ENCODE measurements at places on chromosomes 5 and 9.

DNA sequence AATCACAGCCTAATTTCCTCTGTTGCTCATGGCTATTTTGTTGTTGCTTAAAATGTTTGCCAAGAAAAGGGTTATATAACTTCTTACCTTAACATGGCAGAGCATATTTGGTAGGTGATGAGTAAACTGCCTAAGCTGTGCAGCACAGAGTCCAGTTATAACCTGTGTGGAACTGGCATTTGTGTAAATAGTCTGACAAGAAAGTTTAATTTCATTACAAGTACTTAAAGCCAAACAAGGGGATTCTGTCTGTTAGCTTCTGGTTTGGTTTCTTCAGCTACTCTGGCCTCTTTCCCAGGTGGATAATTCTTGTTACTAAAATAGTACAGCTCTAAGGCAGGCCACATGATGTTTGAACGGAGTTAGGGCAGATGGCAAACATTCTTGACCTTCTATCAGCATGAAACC lies 72.2 kb downstream of the PTCD2 start:
- DNase-seq, result no peak

DNA sequence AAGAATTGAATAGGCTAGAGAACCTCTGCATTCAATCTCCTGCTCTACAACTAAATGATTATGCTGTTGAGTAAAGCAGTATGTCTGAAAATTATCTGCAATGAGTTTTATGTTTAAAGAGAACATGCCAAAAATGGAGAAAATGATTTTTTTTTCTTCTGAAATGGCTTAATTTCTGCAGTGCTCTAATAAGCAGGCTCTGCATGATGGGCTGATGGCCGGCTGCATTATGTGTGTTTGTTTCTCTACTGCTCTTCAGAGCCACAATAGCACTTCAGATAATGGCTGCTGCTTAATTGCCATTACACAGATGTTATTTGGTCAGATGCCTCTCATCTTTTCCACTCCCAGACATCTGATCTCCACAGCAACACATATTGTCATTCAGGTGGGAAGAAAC lies 286.4 kb upstream of the DMAC1 start:
- no peak for DNase-seq

GRCh38 chr5:160333721-160334120 lies 21.4 kb upstream of the CCNJL start:
- DNase-seq, result no peak

GRCh38 chr9:137168573-137168903 lies 1.3 kb downstream of the LRRC26 start:
- no peak for DNase-seq

GRCh38 chr5:120509053-120509452 lies 45.0 kb downstream of the PRR16 start:
- no peak for DNase-seq

DNA sequence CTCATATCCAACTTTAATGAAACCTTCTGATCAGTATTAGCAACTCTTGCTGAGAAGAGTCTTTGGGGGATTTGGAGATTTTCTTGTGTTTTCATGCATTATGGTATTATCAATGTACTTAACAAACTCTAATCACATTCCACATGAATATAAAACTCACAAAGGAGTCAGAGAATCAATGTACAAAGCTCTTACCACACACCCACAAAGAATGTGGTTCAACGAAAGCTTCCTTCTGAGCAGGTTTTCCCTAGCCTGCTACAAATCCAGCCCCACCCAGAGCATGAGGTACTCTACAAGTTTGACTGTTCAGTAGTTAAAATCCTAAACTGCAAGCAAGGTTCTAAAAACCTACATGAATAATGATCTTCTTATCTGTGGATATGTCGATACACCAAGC lies 210.1 kb downstream of the TARS1 start:
- DNase-seq, result no peak

DNA sequence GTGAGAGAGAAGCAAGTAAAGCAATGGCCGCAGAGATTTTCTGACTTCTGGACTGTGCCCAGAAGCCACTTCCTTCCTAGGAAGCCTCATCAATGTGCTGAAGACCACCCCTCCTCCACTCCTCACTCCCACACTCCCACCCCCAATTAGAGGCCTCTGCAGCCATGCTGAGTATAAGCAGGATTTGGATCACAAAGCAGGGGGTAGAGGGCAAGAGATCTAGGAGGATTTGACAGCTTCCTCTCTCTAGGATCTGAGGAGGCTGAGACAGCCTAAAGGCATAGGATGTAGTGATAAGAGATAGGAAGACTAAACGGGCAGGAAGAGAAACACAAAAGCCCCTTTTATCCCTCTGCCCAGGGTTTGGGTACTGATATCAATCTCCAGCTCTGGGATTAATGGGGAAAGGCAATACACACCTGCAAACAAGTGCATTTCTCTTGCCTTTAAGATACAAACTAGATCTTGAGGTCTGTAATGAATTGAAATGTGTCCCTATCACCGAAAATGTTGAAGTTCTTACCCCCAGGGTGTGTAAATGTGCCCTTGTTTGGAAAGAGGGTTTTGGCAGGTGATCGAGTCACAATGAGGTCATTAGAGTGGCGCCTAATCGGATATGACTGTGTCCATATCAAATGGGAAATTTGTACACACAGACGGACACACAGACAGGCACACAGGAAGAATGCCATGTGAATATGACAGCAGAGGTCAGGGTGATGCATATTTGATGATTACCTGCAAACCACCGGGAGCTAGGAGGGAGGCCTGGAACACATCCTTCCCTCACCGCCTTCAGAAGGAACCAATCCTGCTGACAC lies 28.5 kb downstream of the KCNV2 start:
- no peak for DNase-seq

- no peak for DNase-seq
These were observed 137.9 kb downstream of the MPDZ start for GRCh38 chr9:13141629-13142028.

GRCh38 chr9:69671879-69672595 lies at the start of gene APBA1:
Gene APBA1 (minus strand): TSS chr9:69672371.
- peak; percentile 28 for DNase-seq

DNA sequence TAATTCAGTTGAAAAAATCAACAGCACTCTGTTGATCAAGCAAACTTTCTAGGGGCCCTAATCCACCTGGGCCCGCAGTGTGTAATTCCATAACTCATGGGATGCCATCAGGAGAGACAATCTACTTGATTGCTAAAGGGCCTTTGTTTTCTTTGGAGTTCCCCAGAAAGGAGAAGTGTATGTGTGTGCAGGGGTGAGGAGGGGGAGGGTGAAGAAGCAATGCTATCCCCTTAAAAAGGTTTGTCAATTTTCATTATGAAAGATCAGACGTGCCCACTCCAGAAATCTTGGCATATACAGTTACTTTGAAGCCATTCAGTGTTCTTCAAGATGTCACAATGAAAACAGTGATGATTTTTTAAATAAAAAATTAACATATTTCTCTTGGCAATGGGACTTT lies 6.2 kb downstream of the PARP8 start:
- no peak for DNase-seq

- no peak for DNase-seq
These were observed 24.7 kb upstream of the SLC6A19 start for GRCh38 chr5:1176473-1177391.

DNA sequence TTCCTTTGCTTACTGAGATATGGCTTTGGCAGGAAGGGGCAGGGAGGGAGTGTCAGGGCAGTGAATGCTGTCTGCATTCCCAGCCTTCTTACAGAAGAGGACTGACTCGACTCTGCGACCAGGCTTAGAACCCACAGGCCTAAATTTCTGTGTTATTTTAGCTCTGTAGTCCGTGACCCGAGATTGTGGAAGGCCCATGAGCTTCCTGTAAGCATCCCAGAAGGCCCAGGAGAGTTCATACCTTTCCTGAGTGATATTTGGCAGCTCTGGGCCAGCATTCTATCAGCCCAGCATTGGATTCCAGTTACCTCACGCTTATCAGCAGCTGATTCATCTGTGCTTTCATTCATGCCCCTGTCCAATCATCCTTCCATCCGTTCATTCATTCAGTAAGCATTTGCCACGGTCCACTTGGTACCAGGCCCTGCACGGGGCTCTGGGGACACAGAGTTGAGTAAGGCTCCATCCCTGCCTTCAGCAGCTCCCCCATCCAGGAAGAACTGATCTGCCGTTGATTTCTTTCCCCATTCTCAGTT lies 28.2 kb upstream of the RPL26L1 start:
- no peak for DNase-seq

Measured in T-helper 2 cell (primary cell).